ENCODE measurements at places on chromosomes 1 and 21. TPM values are rescaled to one million over a fixed set of nuclear protein-coding genes. Genes with fewer than 3 reads are reported as not detected.

CASZ1 gene
- 1.2 TPM for total RNA-seq

SPRR2D gene
- total RNA-seq: not detected

PIK3C2B gene
- 3.4 TPM for total RNA-seq

ZC3H12A gene
- 3.8 TPM for total RNA-seq

FOXJ3 gene
- 27.5 TPM for total RNA-seq

RGSL1 gene
- not detected for total RNA-seq

VSIG8 gene
- total RNA-seq: not detected

KLHDC9 gene
- not detected for total RNA-seq

ADAM30 gene
- total RNA-seq: not detected

C8B gene
- total RNA-seq: not detected

PLD5 gene
- 0.03 TPM for total RNA-seq

NPL gene
- total RNA-seq: 2.3 TPM

BRDT gene
- not detected for total RNA-seq

RAB13 gene
- 11.3 TPM for total RNA-seq

HSD3B1 gene
- not detected for total RNA-seq

EDARADD gene
- 0.10 TPM for total RNA-seq

SLC16A4 gene
- total RNA-seq: 32.0 TPM
